Effector memory CD4-positive, alpha-beta T cell (primary cell): ENCODE measurements at places on chromosomes 11 and 22.

- peak; percentile 87 for DNase-seq
Measured at GRCh38 chr11:67505605-67506396, 638 bp upstream of the PITPNM1 start.

GRCh38 chr22:20520093-20520511, 12.7 kb downstream of the MED15 start:
- no peak for DNase-seq

DNA sequence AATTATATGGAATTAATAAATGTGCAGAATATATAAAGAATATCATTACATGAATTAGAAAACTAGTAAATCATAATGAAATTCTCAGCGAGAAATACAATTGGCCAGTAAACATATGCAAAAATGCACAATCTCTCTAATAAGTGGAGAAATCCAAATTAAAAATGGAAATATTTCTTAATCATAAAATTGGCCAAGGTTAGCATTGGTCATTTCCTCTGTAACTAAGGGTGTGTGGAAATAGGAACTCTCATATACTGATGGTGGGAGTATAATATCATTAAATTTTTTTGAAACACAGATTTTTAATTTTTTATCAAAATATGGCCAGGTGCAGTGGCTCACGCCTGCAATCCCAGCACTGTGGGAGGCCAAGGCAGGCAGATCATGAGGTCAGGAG, 7.6 kb upstream of the ZNF74 start:
- no peak for DNase-seq

- DNase-seq: no peak
Measured at GRCh38 chr22:41762980-41763779, 37.3 kb upstream of the CCDC134 start.

GRCh38 chr11:64841592-64842365, 2.7 kb downstream of the CDC42BPG start:
- DNase-seq: no peak

DNA sequence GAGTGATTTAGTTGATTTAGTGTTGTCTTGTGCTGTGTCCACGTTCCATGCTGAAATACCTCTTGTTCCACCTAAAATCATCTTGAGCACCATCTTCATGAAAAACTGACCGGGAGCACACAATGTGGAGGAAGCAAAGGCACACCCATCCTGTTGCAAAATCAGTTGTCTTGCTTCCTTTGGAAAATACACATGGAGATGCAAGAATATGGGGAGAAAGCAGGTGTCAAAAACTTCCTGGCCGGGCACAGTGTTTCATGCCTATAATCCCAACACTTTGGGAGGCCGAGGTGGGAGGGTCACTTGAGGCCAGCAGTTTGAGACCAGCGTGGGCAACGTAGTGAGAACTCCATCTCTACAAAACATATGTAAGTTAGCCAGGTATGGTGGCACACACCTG, 151.1 kb downstream of the C11orf91 start:
- no peak for DNase-seq

DNA sequence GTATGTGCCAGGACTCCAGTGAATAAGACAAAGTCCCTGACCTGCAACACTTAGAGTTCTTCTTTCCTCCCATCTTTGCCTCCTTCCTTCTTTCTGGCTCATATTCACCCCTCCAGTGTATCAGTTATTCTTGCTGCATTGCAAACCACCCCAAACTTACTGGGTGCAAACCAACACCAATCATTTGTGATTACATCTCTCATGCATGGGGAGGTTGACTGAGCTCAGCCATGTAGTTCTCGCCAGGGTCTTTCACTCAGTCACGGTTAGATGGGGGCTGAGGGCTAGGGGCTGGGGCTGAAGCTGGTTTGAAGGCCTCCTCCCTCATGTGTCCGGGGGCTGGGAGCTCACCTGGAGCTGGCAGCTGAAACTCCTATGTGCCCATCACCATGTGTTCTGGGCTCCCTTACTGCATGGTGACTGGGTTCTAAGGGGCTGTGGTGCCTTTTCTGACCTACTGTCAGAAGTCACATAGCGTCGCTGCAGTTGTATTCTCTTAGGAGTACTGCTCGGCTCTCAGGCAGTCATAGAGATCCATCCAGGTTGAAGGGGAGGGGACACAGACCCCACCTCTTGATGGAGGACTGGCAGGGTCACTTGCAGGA, 35.0 kb upstream of the CACNG2 start:
- DNase-seq: no peak

DNA sequence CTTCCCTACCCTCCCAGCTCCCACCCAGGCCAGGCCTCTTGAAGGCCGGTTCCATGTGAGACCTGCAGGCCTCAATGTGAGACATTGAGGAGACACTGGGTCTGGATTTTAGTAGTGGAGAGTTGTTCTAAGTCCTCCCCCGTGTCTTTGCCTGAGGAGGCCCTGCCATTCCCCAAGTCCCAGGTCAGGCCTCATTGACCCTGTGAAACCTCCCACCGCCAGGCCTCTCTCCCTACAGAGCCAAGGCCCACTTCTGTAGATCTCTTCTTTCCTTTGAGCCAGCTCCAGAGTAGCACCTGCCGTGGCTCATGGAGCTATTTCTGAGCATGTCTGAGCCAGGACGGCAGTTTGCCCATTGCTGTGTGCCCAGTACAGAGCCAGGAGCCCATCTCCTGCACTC, 1419.6 kb downstream of the TBC1D22A start:
- DNase-seq: no peak

DNA sequence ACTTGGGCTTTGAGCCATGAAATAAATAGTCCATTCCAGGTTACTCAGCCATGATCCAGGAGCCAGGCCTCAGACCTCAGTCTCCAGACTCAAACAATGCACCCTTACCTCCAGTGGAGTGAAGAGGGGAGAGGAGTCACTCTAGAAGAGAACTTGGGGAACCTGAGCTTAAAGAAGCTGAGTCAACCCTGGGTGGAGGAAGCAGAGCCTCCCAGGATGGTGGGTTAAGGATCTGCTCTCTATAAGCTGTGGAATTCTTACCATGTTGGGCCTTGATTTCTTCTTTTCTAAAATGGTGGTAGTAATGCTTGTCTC, 113.2 kb downstream of the NECTIN1 start:
- DNase-seq: no peak

DNA sequence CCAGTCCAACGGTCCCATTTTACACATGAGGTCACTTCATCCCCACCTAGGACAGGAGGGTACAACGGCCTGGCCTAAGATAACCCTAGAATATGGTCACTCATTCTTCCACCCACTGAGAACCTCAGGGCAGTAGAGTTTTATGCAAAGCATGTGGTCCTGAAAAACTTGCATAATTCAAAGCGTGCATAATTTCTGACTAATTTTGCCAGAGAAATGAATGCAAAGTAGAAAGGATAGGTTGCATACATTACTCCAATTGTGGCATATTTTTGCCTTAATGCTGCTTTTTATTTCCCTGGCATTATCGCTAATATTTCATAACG, 32.5 kb upstream of the SLC35C1 start:
- no peak for DNase-seq

GRCh38 chr11:44277196-44278090, 32.5 kb downstream of the ALX4 start:
- no peak for DNase-seq

DNA sequence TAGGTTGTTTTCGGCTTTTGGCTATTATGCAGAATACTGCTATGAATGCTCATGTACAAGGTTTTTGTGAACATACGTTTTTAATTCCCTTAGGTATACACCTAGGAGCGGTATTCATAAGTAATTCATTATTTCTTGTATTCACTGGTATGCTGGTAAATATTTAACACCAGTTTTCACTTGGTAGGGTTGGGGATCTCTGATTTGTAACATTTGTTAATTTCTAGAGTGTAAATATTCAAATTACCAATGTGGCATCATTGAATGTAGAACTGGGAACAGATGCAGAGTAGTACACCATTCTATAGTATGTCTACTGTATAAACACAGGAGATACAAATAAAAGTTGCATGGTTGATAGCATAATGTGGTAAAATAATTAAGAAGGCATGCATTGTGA, 16.3 kb downstream of the GVQW3 start:
- no peak for DNase-seq

DNA sequence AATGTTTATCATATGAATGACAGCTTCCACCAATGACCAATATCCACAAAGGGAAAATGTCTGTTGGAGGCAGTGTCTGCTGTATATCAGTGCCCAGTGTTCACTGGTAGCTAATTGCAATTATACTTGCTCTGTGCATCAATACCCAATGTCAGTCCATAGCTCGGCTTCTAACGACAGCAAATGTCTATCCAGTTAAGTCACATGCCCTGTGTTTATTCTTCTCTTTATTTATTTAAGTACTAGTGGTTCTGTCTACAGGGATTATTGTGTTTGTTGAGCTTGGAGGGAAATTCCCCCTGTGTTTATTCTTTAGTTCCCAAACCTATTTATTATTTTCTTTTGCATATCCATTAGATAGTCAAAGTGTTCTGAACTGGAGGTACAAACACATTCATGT, 18.6 kb downstream of the TSKU start:
- DNase-seq: no peak

GRCh38 chr11:80815752-80816453, 1375.1 kb upstream of the TENM4 start:
- DNase-seq: no peak

- no peak for DNase-seq
Measured at GRCh38 chr11:2097356-2097997, 41.7 kb downstream of the IGF2 start.

- no peak for DNase-seq
Measured at GRCh38 chr22:27614006-27614649, 187.4 kb downstream of the MN1 start.

- DNase-seq: no peak
Measured at GRCh38 chr11:87901341-87901740, 273.9 kb downstream of the RAB38 start.

DNA sequence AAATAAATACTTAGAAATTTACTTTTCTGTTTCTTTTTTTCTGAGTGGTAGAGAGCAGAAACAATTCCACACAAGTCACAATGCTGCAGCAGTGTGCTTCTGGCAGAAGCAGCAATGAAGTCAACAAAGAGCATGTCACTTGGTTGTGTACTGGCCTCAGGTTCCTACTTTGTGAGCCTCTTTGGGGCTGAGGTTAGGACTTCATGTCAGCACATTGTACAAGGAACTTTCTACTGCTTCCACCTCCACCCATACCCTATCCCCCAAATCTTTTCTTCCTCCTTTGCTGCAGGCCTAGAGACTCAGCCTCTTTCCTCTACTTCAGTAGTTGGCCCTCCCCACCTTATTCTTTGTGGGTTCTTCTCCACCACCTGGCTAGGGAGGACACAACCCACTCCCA, 252.7 kb upstream of the PITPNB start:
- DNase-seq: no peak

DNA sequence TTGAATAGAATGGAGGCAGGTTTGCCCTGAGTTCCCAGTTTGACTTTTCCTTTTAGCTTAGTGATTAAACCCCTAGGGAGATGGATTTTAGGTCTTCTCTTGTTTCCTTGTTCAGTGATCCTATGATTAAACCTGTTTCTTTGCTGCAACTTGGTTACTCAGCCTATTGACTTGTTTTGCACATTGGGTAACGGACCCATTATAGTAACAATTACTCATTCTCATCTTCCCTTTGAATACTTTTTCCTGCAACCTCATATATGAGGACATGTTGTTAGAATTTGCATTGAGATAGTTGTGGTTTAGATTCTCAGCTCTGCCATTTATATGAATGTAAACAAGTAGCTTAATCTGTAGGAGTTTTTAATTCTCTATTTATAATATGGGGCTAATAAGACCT, 489.2 kb upstream of the CNTN5 start:
- no peak for DNase-seq

DNA sequence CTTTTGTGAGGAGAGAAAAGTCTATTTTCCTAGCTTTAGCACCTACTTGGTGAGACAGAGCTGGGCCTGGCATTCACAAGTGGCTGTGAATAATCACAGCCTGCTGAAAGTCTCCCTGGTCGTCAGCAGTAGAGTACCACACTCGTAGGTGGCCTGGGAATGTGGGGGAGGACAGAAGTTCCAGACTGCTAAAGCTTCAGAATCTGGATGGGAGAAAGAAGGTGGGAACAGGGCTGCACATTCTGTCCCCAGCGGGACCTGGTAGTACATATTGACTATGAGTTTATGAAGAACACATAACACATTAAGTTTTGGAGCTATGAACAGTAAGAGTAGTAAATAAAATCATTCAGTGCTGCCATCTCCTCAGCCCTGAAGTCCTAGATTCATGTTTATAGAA, 19.0 kb upstream of the LIMK2 start:
- DNase-seq: no peak

DNA sequence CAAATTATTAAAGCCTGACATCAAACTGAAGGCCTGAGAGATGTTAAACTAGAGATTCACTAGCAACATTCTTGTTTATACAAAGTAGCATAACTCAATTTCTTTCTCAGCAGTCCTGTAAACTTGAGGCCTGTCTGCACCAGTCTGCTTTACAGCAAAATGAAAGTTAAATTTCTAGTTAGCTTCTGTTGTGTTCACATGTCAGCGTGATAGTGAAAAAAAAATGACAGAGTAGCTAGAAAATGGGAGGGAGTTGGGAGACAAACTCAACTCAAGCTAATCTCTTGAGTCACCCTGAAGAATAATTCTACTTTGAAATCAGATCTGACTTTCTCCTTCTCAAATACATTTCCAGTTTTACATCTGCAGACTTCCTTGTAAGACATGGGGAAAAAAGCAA, 6.5 kb downstream of the RBFOX2 start:
- no peak for DNase-seq

DNA sequence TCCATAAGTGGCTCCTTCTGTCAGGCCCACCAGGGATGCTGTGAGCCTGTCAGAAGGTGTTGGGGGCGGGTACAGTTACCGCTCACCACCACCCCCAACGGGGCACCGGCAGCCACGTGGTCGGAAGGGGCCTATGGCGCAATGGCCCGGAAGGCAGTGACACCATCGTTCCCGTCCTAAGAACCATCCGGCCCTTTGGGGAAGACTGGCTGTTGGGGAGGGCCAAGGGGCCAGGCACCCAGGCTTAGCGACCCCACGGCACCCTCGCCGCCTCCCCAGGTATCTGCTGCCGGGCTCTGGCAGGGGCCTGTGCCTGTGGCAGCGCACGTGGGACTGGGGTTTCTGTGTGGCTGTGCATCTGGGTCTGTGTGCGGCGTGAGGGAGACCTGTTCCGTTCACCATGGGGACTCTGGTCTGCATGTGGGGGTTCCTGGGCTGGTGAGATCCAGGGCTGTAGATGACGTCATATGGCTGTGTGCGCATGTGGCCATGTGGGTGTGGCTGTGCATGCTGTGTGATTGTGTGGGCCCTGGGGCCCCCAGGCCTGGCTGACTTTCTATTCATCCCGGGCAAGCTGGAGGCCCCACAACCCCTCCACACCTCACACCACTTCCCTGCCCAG, 717 bp downstream of the OSM start:
- DNase-seq: peak; percentile 74

DNA sequence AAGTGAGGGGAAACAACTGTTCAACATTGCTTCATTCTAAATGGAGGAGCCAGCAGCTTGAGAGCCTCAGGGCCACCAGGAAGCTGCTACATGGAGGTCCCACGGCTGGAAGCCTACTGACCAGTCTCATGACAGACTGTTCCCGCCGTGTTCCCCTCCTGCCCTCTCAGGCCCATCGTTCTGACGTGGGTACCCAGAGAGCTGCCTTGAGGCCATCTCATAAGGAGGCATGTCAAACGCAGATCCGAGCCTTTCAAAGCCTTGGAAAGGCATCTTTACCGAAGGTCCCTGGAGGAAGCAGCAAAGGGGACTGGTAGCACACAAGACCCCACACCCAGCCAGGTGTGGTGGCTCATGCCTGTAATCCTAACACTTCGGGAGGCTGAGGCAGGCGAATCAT, 8.3 kb upstream of the ARHGEF17 start:
- DNase-seq: no peak
